OCI-LY7 (cell line): ENCODE measurements at places on chromosomes 6 and 20.

DNA sequence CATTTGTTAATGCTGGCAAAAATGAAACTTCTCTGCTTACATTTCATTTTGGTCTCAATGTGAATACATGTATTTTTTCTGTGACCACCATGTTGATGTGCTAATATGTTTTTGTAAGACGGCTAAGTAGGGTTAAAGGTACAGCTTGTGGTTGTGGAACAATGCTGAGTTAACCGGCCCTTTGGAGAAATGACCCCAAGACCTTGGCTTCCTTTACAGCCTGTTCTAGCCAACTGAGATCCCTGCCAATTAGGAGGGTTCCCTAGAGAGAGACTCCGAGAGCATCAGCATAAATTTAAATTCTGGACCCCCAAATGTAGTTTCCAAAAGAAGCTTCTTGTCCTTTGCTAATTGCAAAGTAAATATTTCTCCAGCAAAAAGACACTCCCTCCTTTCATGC, 44.4 kb downstream of the RSPO3 start:
- no peak for DNase-seq

DNA sequence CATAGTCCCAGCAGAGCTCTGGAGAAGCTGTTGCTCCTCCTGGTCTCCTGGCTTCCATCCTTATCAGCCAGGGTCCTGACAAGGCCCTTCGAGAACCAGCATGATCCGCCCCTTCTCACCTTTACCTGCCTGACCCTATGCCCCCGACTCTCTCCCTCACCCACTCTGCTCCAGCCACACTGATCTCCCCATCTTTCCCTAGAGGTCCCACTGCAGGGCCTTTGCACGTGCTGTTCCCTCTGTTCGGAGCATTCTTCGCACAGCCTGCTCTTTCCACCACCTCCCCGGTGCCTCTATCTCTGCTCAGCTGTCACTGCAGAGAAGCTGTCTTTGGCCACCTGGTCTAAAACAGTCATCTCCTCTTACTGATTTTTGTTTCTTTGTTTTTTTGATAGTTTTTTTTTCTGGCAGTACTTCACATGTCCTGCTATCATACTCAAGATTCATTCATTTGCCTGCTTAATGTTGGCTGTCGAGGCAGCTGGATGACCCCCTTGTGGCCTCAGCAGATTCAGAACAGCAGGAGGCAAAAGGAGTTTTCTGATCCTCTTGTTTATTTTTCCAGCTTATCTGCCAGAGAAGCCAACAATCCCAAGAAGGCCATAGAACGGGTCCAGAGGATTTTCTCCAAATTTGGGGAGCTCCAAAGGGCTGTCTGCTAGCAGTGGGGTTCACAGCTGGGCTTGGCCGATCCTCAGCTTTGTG, 1.6 kb upstream of the PTGIS start:
- DNase-seq: no peak

- no peak for DNase-seq
These were observed 251.5 kb downstream of the DHX35 start for GRCh38 chr20:39213476-39214145.

- peak; percentile 90 for DNase-seq
These were observed 130.3 kb upstream of the BTN3A2 start for GRCh38 chr6:26234421-26235301.

DNA sequence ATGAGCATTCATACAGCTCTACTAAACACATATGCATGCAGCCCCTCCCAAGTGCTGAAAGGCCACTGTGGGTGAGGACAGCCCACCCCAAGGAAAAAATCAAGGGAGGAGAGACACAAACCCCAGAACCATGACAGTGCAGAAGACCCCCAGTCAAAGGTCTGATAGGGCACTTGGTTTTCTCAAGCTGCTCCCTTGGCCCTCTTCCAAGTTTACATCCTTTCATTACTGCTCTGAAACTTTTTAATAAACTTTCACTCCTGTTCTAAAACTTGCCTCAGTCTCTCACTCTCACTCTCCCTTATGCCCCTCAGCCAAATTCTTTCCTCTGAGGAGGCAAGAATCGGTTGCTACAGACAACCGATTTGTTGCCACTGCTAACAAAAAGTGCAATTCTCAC, 24.9 kb downstream of the IPCEF1 start:
- no peak for DNase-seq

- DNase-seq: no peak
These were observed 640 bp downstream of the SAYSD1 start for GRCh38 chr6:39114388-39114703.

DNA sequence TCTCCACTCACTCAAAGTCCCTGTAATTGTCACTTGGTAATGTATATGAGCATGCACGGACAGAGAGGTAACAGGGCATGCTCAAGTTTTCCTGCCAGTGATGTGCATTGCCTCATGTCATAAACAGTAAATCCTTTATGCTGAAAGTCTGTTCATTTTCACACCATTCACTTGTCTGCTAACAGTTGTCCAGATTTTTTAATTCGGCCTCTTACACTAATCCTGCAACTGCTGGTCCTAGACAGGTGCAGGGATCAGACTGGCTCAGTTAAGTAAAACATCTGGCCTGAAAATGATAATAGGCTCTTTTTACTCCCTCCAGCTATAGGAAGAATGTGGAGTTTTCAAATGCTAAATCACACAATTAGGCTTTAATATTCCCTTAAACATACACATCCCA, 185.4 kb upstream of the VGLL2 start:
- no peak for DNase-seq

- no peak for DNase-seq
These were observed 52.1 kb downstream of the CD2AP start for GRCh38 chr6:47529734-47530133.

DNA sequence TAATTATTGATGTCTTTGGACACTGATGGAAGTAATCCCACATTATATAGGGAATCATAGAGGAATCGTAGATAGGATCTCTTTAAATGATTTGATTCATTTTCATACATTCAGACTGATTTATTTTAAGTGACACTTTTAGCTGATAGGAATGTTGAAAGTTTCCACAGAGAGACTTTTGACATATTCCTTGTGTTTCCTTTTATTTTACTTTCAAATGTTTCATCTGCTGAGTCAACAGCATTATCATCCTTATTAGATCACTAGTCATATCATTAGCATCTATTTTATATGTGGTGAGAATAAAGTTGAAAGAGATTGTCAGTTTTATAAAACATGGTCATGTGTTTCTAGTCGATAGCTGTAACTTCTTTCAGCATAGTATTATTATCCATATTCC, 13.4 kb downstream of the DCBLD1 start:
- DNase-seq: no peak

GRCh38 chr6:105994118-105994590, 92.0 kb upstream of the PRDM1 start:
- DNase-seq: no peak

DNA sequence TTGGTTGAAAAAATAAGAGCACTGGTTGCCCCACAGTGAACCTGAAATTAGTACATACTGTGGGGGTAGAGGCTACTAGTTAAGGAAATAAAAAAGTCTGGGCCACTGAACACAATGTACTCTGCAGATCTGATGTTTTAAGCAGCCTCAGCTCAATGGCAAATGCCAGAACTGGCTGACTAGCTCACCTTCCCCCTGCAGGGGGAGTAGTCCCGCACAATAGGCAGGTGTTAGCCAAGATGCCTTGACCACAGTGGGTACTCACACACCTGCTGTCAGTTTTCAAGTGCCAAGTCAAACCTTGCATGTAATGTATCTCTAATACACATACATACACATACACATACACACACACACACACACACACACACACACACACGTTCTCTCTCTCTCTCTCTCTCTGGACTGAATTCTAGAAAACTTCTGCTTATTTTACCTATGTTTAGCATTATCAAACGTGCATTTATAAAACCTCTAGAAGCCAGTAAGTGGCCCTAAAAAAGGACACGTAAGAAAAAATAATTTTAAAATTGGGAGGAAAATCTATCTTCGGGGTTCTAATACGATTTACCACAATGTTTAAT, 36.1 kb downstream of the GMDS start:
- peak; percentile 59 for DNase-seq

GRCh38 chr6:81621816-81622395, 130.6 kb downstream of the TENT5A start:
- no peak for DNase-seq

GRCh38 chr20:4469910-4470309, 251.8 kb upstream of the PRND start:
- no peak for DNase-seq

DNA sequence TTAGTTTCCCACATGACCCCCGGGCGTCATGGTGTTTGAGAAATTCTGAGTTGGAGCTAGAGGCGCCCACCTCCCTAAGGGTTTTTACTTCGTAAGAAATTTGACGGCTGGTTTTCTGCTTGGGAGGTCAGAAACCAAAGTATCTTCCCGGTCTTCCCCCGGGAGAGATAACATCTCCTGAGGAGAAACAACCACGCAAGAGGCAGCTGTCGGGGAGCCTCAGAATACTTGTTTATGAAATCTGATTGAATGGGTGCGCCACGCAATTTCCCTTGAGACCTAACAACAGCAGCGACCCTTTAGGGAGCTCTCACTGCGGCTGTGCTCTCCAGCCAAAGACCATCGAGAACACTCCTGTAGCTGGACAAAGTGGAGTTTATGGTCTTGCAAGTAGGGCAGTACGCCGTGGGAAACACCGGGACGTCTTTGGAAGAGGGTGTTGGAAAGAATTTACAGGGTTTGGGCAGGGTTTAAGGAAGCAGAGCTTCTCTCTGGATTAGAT, 608 bp upstream of the EIF2S2 start:
- no peak for DNase-seq

DNA sequence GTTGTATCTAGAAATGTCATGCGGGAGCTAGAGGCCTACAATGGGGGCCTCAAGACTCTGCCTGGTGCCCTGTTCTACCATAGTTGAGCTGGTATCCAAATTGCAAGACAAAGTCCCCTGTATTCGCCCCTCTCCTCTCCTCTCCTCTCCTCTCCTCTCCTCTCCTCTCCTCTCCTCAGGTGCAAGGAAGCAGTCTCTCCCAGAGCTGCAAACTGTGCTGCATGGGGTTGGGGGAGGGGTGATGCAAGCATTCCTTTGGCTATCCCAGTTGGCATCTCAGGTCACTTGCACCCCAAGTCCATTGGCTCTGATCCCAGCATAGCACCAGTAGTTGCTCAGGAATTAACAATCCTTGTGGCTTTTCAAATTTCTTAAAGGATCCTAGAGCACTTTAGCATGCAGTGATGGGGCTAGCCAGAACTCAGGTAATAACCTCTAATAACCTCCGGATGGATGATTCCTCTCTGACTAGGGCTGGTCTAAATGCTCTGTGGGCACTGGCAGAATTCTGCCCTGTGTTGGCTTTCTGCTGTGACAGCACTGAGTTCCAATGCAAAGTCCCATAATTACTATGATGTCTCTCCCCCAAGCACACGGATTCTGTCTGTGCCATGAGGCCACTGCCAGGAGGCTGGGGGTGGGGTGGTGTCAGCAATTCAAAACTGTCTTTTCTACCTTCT, 35.3 kb downstream of the TAF11 start:
- no peak for DNase-seq

DNA sequence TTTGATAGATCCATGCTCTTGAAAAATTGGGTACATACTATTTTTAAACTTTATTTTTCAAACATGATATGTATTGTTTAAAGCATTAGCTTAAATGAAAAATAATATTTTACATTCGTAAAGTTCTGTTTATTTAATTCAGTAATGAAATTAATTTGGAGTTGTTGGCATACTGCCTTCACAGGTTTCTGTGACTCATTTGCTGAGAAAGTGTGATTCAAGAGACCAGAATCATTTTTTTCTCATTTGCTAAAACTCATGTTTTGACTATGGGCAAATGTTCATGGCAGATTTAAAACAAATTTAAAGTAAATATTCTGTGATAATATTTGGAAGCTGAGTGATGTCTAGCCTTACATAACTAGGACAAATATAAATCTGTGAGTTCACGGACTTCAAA, 230.4 kb downstream of the BCKDHB start:
- no peak for DNase-seq

DNA sequence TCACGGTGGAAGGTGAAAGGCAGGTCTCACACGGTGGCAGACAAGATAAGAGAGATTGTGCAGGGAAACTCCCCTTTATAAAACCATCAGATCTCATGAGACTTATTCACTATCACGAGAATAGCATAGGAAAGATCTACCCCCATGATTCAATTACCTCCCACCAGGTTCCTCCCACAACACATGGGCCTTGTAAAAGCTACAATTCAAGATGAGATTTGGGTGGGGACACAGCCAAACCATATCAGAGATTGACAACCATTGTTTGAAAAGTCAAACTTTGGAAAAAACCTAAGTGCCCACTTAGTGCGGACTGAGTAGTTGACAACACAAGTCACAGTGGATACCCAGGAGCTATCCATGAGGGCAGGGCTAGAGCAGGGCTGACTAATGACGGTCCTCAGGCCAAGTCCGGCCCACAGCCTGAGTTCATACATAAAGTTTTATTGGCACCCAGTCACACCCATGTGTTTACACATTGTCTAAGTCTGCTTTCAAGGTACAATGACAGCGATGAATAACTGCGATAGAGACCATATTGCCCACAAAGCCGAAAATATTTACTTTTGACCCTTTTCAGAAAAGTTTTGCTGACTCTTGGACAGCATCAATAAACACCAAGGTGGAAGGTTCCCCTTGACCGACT, 33.8 kb upstream of the PMEPA1 start:
- no peak for DNase-seq

- no peak for DNase-seq
These were observed 47.0 kb upstream of the PREP start for GRCh38 chr6:105449756-105450390.

GRCh38 chr6:131636880-131637792, at the start of gene ENPP3:
Gene ENPP3 (plus strand): TSS chr6:131637302. CDS start chr6:131637385, 83 bp downstream.
- DNase-seq: peak; percentile 50

GRCh38 chr6:78157606-78158005, 504.8 kb downstream of the MEI4 start:
- no peak for DNase-seq

DNA sequence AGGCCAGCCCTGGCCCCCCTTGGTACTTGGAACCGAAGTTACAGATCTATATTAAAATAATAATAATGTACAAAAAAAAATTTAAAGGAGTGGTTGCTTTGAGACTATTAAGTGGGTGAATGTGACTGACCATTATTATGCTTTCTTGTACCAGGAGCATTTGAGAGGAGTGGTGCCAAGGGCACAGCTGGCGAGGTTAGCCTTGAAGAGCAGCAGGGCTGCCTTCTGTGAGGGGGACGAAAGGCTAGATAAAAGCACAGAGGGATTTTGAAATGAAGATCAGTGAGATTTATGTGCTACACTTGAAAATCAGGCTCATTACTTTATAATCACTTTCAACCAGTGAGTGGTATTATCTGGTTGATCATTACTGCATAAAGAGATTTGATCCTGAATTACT, 48.6 kb downstream of the FIG4 start:
- no peak for DNase-seq

GRCh38 chr20:50126662-50127061, 13.7 kb upstream of the UBE2V1 start:
- DNase-seq: no peak

GRCh38 chr6:44224029-44224964, 902 bp downstream of the SLC29A1 start:
- peak; percentile 74 for DNase-seq

- DNase-seq: no peak
These were observed 223.2 kb upstream of the ECI2 start for GRCh38 chr6:4358414-4359107.

DNA sequence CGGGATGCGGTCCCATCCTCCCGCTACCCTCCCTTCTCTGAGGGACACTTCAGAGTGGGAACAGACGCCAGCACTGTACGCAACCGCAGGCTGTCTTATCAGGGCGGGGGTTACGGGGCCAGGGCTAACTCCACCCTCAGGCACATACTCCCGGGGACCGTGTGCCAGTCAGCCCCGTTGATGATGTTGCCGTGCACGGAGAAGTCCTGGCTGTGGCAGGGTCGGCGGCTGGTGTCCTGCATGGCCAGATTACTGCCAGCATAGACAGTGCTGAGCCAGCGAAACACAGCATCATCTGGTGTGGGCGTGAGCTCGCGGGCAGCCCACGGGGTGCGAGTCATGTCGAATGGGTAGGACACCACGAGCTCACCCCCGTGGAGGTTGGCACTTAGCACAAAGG, 5.0 kb downstream of the CPXM1 start:
- DNase-seq: no peak
